Activated T-cell treated with anti-CD3 and anti-CD28 coated beads, Interleukin-2, amount 50 U/mL, for 72 hours (primary cell): ENCODE measurements at places on chromosomes 16 and 17. TPM values are rescaled to one million over a fixed set of nuclear protein-coding genes. Genes with fewer than 3 reads are reported as not detected.

ZNF469 gene
- 0.34 TPM for total RNA-seq

ACE gene
- 2.5 TPM for total RNA-seq

KIF2B gene
- total RNA-seq: not detected

UBE2O gene
- 21.5 TPM for total RNA-seq

KRT32 gene
- not detected for total RNA-seq

HOXB1 gene
- not detected for total RNA-seq

CSH2 gene
- not detected for total RNA-seq

CD7 gene
- 1,007 TPM for total RNA-seq

CACNG1 gene
- total RNA-seq: not detected

TP53TG3F gene
- total RNA-seq: not detected

HNF1B gene
- 0.19 TPM for total RNA-seq

- no peaks in the 10 kb centered on the region for H3K4me1 ChIP-seq
- no peak overlapping the region for H3K27ac ChIP-seq
- H3K4me3 ChIP-seq: no peak overlapping the region
- no peak for DNase-seq
- no peaks in the 10 kb centered on the region for H3K36me3 ChIP-seq
Measured at GRCh38 chr17:72399608-72400487, 279.0 kb downstream of the SOX9 start.

DNA sequence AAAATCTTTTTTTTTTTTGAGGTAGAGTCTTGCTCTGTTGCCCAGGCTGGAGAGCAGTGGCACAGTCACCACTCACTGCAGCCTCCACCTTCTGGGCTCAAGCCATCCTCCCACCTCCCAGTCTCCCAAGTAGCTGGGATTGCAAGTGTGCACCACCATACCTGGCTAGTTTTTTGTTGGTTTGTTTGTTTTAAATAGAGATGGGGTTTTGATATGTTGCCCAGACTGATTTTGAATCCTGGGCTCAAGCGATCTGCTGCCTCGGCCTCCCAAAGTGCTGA is 2.0 kb downstream of the LRRC37B start:
- peaks cover 46% of the 10 kb centered on the region for H3K4me1 ChIP-seq
- H3K4me3 ChIP-seq: peak overlapping the region; percentile 99
- H3K36me3 ChIP-seq: peaks cover 9% of the 10 kb centered on the region
- H3K27ac ChIP-seq: peak overlapping the region; percentile 96
- no peaks in the 10 kb centered on the region for H3K27me3 ChIP-seq
- no peak for DNase-seq

- H3K27ac ChIP-seq: no peak overlapping the region
- H3K27me3 ChIP-seq: no peaks in the 10 kb centered on the region
- H3K36me3 ChIP-seq: peaks cover 31% of the 10 kb centered on the region
- H3K4me3 ChIP-seq: no peak overlapping the region
Measured at GRCh38 chr16:19578378-19578971, 23.0 kb downstream of the VPS35L start.

DNA sequence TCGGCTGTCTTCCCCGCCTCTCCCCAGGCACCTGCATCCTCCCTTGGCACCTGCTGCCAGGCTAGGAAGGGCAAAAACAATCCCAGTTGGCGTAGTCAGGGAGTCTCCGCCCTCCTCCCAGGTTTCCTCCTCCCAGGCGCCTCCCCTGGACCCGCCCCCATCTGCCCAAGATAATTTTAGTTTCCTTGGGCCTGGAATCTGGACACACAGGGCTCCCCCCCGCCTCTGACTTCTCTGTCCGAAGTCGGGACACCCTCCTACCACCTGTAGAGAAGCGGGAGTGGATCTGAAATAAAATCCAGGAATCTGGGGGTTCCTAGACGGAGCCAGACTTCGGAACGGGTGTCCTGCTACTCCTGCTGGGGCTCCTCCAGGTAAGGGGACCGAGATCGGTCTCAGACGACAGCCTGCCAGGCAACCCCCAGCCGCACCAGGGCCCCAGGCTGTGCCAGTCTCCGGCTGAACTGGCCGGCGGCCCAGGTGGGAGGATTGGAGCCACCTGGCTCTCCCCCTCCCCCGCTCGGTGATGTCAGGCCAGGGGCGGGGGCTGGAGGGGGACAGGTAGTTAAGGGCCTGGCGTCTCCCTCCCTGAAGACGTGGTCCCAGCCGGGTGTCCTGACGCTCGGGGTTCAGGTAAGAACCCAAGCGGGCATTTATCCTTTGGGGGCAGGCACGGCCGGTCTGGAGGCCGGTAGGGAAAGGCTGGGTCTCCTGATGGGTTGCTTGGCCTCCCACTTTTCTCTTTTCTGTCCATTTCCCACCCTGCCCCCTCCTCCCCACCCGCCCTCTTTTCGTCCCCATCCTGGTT is at the start of gene GRB7:
TSS of gene GRB7 (plus strand) at position 179 of the 808 bp plus-strand sequence. CDS start 4,364 bp downstream, outside the sequence.
- DNase-seq: peak; percentile 23
- H3K27me3 ChIP-seq: peaks cover 12% of the 10 kb centered on the region
- peak within 1 kb of the TSS; percentile 80 for H3K4me3 ChIP-seq

GRCh38 chr16:22302776-22303363 is 5.7 kb downstream of the POLR3E start:
- no peaks in the 10 kb centered on the region for H3K27me3 ChIP-seq
- peak overlapping the region; percentile 71 for H3K27ac ChIP-seq
- H3K4me1 ChIP-seq: peaks cover 43% of the 10 kb centered on the region
- H3K36me3 ChIP-seq: peaks cover 12% of the 10 kb centered on the region

- peaks cover 13% of the 10 kb centered on the region for H3K27me3 ChIP-seq
- no peaks in the 10 kb centered on the region for H3K36me3 ChIP-seq
- H3K4me3 ChIP-seq: no peak overlapping the region
- no peak overlapping the region for H3K27ac ChIP-seq
- no peaks in the 10 kb centered on the region for H3K4me1 ChIP-seq
Measured at GRCh38 chr16:12869698-12870427, 31.5 kb upstream of the SHISA9 start.

- H3K4me3 ChIP-seq: peak overlapping the region; percentile 89
- DNase-seq: no peak
- peaks cover 64% of the 10 kb centered on the region for H3K4me1 ChIP-seq
Measured at GRCh38 chr17:40064971-40065768, 2.4 kb downstream of the THRA start.

DNA sequence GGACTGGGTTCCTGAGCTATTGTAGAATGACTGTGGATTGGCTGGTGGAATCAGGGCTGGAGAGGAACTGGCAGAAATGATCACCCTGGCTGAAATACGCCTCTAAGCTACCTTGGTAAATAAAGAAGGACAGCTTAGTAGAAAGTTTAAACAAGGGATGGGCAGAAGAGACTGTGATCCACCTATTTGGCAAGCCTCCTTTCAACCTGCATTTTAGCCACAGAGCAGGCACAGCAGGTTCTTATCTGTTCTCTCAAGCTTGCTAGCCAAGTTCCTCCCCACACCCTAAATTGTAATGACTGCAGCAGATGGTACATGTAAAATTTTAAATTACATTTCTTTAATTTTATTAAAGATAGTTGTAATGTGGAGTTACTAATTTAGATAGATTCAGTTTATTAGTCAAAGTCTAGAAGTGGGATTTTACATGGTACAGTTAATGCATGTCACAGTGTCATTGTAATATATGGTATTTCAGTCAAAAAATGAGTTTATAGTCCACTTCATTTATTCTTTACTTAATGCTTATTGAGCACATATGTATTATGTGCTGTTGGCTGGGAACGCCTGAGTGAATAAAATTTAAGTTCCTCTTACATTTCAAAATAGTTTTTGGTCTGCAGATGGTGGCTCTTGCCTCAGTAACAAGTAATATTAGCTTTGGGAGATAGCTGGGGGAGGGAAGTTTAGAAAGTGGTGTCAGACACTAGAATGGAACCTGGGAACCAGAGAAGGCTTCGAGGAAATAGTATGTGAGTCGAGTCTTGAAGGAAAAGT is 11.2 kb downstream of the EPN2 start:
- no peak for DNase-seq
- peaks cover 25% of the 10 kb centered on the region for H3K27me3 ChIP-seq
- no peaks in the 10 kb centered on the region for H3K36me3 ChIP-seq
- H3K4me3 ChIP-seq: no peak overlapping the region
- H3K27ac ChIP-seq: no peak overlapping the region

DNA sequence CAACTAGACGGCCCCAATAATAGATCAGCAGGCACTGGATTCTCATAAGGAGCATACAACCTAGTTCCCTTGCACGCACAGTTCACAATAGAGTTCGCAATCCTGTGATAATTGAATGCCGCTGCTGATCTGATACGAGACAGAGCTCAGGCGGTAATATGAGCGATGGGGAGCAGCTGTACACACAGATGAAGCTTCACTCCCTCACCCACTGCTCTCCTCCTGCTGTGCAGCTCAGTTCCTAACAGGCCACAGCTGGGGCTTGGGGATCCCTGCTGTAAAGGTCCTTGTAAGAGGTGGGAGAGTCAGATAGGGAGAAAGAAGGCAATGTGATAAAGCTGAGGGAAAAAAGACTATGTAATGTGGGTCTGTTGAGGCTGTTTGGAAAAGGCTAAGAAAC is 577.5 kb downstream of the RBFOX1 start:
- H3K4me3 ChIP-seq: no peak overlapping the region
- no peak overlapping the region for H3K27ac ChIP-seq
- H3K36me3 ChIP-seq: no peaks in the 10 kb centered on the region

GRCh38 chr17:14199601-14200000 is 37.1 kb downstream of the CDRT15 start:
- peak overlapping the region; percentile 90 for H3K4me3 ChIP-seq
- H3K27me3 ChIP-seq: no peaks in the 10 kb centered on the region
- H3K36me3 ChIP-seq: peaks cover 5% of the 10 kb centered on the region
- no peak for DNase-seq

DNA sequence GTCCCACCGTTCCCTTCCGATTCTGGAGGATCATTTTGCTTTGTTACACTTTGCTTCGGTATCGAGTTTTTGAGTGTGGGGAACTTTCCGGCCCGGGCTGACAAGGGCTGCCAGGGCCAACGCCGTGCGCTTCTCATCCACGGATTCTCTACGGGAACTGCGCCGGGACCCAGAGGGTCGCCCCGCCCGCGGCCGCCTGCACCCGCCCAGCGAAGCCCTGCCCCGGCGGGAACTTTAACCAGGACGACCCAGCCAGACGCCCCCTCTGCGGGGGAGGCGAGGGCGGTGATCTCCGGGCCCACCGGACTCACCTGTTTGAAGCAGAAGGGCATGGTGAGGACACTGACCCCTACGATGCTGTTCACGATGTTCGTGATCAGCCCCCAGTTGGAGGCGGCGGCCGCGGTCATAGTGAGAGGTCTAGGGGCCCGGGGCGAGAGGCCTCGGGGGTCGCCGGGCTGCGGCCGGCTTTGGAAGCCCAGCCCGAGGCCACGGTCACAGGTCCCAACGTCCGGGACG is 536 bp downstream of the SLC38A10 start:
- peaks cover 37% of the 10 kb centered on the region for H3K4me1 ChIP-seq
- no peaks in the 10 kb centered on the region for H3K27me3 ChIP-seq
- peak; percentile 37 for DNase-seq
- H3K27ac ChIP-seq: peak overlapping the region; percentile 90
- peak overlapping the region; percentile 97 for H3K4me3 ChIP-seq

- H3K4me3 ChIP-seq: no peak overlapping the region
- H3K36me3 ChIP-seq: no peaks in the 10 kb centered on the region
- no peak overlapping the region for H3K27ac ChIP-seq
- H3K4me1 ChIP-seq: no peaks in the 10 kb centered on the region
Measured at GRCh38 chr16:65994291-65994690, 372.2 kb upstream of the CDH5 start.

DNA sequence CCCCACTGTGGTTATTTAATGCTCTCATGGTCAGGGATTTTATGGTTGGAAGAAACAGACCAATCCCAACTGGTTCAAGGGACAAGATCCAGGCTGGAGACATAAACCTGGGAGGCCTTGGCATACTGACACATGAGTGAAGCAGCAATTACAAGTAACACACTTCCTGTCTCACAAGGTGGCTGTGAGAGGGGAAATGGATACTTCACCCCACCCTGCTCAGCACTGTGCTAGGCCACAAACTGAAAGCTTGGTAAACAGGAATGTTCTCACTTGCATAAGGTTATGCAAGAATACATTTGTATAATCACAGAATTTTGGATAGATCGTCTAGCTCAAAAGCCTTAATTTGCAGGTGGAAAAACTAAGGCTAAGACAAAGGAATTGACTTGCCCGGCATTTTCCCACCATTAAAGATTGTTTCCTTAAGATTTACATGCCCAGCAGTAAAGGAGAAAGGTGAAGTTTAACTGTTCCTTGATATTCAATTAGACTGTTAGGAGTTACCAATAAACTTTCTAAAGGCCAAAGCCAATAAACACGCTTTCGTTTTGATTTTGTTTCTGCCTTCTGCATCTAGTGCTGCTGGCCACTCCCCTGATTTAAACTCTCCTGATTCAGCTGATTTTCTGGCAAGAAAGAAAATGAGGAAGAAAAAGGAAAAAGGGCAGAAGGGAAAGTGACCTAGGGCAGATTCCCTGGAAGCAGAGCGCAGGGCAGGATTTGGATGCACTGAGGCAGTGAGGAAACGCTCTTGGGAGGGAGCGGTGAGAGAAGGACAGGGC is 215.6 kb upstream of the CDH5 start:
- H3K36me3 ChIP-seq: no peaks in the 10 kb centered on the region
- H3K4me3 ChIP-seq: no peak overlapping the region
- no peak for DNase-seq

DNA sequence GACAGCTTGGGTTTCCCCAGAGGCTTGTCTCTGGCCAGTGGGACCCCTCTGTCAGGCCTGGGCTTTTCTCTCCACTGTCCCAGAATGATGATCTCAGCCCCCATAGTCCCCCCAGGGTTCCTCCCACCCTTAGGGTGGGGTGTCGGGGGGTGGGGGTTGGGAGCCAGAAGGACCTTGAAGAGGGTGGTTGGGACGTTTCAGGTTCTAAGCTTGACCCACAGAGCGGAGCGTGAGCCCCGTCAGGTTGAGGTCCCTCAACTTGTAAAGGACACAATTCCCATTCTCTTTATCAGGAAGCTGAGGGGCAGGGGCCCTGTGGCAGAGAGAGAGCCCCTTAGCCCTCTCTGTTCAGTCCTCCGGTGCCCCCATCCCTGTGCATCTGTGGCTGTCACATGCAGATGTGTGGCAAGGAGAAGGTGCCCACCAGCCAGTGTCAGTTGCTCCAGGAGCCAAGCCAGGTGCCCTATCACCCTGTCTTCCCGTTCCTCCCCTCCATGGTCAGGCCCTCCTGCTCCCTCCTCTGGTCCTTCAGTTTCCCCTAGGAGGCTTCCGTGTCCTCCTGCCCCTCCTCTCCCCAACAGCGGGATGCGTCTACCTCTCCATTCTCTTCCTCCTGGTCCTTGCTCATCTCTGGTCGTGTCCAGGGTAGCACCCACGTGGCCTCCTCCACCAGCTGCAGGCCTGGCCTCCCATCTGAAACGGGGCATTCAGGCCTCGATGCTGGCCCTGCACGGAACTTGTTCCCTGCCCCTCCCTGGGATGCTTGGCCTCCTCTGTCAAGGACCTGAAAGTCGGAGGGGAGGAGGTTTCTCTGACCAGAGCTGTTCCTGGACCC is 1.5 kb upstream of the NTN3 start:
- no peak for DNase-seq
- peaks cover 26% of the 10 kb centered on the region for H3K27me3 ChIP-seq
- H3K4me1 ChIP-seq: peaks cover 12% of the 10 kb centered on the region
- no peak overlapping the region for H3K27ac ChIP-seq
- no peak overlapping the region for H3K4me3 ChIP-seq

DNA sequence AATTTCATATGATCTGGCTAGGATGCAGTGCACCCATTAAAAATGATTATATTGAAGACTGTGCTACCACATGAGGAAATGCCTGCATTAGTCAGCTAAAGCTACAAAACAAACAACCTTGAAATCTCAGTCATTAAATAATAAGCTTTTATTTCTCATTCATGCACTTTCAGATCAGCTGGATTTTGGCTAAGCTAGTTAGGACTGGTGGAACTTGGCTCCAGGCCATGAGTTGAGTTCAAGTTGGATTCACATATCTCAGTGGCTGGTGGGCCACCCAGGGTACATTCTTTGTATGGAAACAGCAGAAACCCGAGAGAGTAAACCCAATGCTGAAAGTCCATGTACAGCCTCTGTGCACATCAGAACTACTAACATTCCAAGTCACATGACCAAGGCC is 6.4 kb upstream of the SLFN12L start:
- no peaks in the 10 kb centered on the region for H3K36me3 ChIP-seq
- H3K27ac ChIP-seq: no peak overlapping the region
- no peak overlapping the region for H3K4me3 ChIP-seq
- H3K27me3 ChIP-seq: no peaks in the 10 kb centered on the region
- peaks cover 66% of the 10 kb centered on the region for H3K4me1 ChIP-seq
- no peak for DNase-seq
